Dermis blood vessel endothelial cell (primary cell): ENCODE measurements at places on chromosomes 16 and 17. TPM values are rescaled to one million over a fixed set of nuclear protein-coding genes. Genes with fewer than 3 reads are reported as not detected.

GRCh38 chr17:56708220-56708558 is 114.7 kb downstream of the NOG start:
- DNase-seq = peak; percentile 12

DNA sequence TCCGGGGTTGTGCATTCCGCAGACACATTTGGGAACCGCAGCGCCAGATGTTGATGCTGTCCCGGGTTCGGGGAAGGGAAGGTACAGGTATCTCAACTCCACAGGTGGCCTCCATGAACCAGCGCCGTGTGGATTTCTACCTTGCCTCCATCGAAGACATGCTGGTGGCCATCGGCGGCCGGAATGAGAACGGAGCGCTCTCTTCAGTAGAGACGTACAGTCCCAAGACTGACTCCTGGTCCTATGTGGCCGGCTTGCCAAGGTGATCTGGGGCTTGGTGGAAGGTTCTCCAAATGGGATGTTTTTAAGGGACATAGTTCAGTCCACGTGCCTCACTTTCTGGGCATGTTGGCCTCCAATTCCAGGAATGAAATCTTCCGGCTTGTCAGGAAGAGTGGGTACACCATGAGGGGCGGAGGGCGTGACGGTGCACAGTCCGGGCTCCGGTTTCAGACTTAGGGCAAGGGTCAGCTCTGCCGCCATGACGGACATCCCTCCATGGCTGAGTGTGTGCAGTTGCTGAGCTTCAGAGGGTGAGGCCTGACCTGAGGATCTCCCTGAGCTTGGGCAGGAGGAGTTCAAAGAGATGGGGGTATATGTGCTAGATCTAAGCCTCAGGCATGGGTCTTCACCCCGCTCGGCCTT is 11.5 kb downstream of the KLHL36 start:
- DNase-seq = no peak

DNA sequence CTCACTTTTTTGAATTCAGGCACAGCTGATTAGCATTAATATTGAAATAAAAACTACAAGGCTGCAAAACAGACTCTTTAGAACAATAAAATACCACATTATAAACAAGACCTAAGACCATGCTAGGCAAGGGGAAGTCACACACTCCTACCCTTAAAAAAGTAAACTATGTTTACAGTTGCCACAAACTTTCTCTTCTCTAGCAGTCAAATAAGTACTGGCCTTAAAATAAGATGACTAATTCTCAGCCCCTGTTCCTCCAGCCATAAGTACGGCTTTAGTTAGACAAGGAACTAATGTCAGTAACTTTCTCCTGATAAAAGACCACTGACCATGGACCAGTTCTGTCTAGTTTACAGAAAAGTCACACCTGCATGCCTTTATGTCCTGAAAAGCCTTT is 19.5 kb upstream of the CPHXL start:
- no peak for DNase-seq

DNA sequence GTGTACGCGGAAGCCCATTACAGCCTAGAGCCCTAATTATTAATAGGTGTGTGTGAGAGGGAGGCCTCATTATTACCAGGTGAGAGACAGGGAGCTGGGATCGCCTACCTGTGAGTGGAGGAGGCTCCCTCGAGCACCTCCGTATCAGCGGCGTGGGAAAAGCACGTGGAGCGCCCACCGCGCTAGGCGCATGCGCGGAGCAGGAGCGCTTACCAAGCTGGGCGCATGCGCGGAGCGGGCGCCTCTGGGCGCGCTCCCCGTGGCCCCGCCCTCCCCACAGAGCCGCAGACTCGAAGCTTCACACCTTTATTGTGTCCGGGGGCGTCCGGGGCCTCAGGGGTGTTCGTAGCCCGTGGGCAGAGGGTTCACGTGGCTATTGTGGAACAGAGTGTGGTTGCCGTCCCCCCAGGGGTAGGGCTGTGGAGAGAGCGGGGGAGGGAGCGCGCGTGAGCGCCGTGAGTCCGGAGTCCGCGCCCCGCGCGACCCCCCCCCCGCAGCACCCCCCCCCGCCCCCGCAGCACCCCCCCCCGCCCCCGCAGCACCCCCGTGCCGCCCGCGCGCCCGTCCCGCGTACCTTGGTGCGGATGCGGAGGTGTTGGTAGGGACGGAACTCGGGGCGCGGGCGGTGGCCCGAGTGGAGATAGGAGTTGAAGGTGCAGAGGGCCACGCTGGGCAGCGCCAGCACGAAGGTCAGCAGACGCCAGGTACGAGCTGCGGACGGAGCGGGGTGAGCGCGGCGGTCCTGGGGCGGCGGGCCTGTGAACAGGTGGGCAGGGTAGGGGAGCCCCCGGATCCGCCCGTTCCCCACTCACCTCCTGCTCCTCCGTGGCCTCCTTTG is 500 bp downstream of the COX6A2 start:
- peak; percentile 26 for DNase-seq

- DNase-seq = no peak
Observed at GRCh38 chr16:12862327-12862726, 39.1 kb upstream of the SHISA9 start.

GRCh38 chr17:58996968-58997367 is 109.7 kb downstream of the TRIM37 start:
- no peak for DNase-seq

- DNase-seq = no peak
Observed at GRCh38 chr17:79354173-79354820, 256.6 kb downstream of the RBFOX3 start.

GRCh38 chr17:49842371-49842770 is 5.5 kb downstream of the TAC4 start:
- DNase-seq = no peak

DNA sequence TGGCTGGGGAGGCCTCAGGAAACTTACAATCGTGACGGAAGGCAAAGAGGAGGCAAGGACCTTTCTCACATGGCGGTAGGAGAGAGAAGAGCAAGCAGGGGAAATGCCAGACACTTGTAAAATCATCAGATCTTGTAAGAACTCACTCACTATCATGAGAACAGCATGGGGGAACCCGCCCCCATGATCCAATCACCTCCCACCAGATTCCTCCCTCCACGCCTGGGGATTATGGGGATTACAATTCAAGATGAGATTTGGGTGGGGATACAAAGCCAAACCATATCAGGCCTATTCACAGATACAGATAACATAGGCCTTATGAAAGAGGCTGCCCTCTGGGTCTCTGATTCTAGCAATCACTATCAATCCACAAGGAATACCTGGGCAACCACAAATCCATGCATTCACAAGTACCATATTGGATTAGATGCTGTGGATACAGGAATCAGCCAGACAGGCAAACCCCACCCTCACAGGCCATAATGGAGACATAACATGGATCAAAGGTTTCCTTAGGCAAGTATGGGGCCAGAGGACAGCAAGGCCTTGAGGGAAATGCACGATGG is 284.9 kb downstream of the SOX9 start:
- no peak for DNase-seq

GRCh38 chr16:25897702-25898101 is 205.9 kb downstream of the HS3ST4 start:
- no peak for DNase-seq

- peak; percentile 99 for DNase-seq
Observed at GRCh38 chr16:66382171-66382965, 15.9 kb downstream of the CDH5 start.

Gene ZNF75A
- total RNA-seq = 19.6 and 23.5 TPM in 2 replicates

Gene CDH15
- 0.05 TPM in 1 of 2 replicates, not detected in the other for total RNA-seq

Gene HS3ST3B1
- total RNA-seq = 0.28 and 1.4 TPM in 2 replicates

Gene RAB26
- total RNA-seq = 0.34 and 0.84 TPM in 2 replicates

Gene CWC25
- total RNA-seq = 11.7 and 13.1 TPM in 2 replicates

Gene CSH2
- total RNA-seq = not detected in 2 replicates
